EH (cell line): ENCODE measurements at places on chromosomes 16 and 17.
A peak's percentile ranks its signal among the peaks of the same experiment; 100 is the strongest.

- DNase-seq: no peak
These were observed 98.6 kb downstream of the GNAO1 start for GRCh38 chr16:56289862-56290261.

- no peak for DNase-seq
These were observed 576.1 kb downstream of the CDH11 start for GRCh38 chr16:64545768-64546167.

- no peak for DNase-seq
These were observed 10.7 kb downstream of the MYH4 start for GRCh38 chr17:10458701-10459100.

GRCh38 chr17:65278050-65278819, 141.1 kb downstream of the RGS9 start:
- peak; percentile 79 for DNase-seq
